ENCODE measurements at places on chromosomes 4 and X.
A peak's percentile ranks its signal among the peaks of the same experiment; 100 is the strongest.

- DNase-seq = no peak
Observed at GRCh38 chrX:38287674-38288073, 39.6 kb downstream of the RPGR start.

DNA sequence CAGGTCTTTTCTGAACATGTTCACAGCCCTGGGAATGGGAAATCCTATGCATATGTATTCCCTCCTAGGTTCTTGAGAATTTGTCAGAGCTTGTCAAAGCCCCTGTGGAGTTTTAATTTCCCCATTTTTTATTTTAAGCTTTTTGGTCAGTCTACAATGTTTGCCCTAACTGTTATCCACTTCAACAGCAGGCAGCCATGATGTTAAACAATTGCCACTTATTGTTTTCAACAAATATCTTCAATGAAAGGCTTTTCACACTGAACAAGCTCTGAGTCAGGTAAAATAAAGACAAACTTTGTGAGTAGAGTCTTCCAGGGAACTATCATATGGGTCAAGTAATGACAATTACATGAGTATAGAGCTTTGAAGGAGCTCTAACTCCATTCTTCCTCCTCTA lies 25.0 kb upstream of the ATP1B4 start:
- no peak for DNase-seq

- no peak for DNase-seq
Observed at GRCh38 chrX:47313056-47313455, 57.3 kb upstream of the ZNF157 start.

DNA sequence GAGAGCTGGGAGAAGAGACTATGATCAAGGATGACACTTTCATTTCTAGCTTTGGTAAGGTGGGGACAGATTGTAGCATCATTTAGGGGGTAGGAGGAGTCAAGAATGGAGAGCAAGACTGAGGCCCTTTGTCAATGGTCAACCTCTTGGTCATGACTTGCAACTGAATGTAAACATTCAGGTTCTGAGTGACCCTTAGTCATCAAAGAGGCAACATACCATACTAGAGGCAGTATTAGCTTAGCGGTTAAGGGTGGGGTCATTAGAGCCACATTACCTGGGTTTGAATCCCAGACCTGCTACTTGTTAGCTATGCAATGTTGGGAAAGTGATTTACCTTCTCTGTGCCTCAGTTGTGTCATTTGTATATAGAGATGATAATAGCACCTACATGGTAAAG lies 76.5 kb downstream of the MED28 start:
- DNase-seq = no peak

GRCh38 chrX:135416546-135416945 lies 5.2 kb upstream of the SMIM10L2A start:
- DNase-seq = no peak

GRCh38 chr4:123398853-123399626 lies 2.4 kb downstream of the SPRY1 start:
- no peak for DNase-seq

GRCh38 chr4:13349096-13349495 lies 135.0 kb downstream of the RAB28 start:
- no peak for DNase-seq

- no peak for DNase-seq
Observed at GRCh38 chr4:74402692-74403456, 37.9 kb downstream of the EREG start.

- DNase-seq = no peak
Observed at GRCh38 chr4:7361280-7361895, 73.3 kb downstream of the PSAPL1 start.

DNA sequence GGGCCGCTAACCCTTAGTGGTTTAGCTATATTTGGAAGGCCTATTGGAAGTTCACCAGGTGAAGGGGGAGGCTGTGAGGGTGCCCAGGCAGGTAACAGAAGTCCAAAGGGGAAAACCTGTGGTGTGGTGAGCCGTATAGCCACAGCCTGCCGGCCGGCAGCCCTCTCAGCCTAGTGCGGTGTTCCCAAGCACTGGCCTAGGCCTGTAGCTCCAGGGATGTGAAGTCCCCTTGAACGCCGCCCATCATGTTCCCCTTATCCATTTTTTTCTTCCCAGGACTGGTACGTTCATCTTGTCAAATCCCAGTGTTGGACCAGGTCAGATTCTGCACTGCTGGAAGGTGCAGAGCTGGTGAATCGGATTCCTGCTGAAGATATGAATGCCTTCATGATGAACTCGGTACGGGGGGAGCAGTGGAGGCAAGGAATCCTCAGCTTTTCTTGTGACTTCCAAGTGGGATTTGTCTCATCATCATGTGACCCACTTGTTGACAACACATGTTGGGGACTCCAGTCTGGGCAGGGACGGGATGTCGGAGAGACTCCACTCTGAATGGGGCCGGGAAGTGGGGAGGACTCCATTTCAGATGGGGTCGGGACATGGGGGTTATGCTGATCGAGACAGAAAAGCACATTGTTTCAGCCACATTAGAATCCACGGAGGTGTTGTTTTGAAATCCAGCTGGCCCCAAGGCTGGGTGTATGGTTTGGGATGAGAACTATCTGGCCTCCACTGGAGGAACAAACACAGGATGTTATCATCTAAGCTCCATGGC lies 39.2 kb upstream of the MSANTD1 start:
- no peak for DNase-seq

GRCh38 chr4:184675821-184676492 lies 26.4 kb downstream of the PRIMPOL start:
- no peak for DNase-seq

- DNase-seq = no peak
Observed at GRCh38 chr4:119984996-119985395, 81.7 kb downstream of the MAD2L1 start.

DNA sequence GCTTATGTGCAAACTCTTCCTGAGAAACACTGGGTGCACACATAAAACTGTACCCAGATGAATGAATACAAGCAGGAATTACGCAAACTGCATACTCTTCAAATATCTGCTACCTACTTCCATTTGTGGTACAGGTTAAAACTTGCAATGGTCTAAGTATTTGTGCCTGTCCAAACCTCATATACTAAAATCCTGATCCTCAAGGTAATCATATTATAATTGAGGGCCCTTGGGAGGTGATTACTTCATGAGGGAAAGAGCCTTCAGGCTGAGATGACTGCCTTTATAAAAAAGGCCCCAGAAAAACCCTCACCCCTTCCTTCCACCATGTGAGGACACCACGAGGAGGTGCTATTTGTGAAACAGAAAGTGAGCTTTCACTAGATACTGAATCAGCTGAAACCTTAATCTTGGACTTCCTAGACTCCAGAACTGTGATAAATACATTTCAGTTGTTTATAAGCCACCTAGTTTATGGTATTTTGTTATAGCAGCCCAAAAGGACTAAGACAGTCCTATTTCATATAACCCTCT lies 1977.2 kb downstream of the PCDH7 start:
- DNase-seq = no peak

DNA sequence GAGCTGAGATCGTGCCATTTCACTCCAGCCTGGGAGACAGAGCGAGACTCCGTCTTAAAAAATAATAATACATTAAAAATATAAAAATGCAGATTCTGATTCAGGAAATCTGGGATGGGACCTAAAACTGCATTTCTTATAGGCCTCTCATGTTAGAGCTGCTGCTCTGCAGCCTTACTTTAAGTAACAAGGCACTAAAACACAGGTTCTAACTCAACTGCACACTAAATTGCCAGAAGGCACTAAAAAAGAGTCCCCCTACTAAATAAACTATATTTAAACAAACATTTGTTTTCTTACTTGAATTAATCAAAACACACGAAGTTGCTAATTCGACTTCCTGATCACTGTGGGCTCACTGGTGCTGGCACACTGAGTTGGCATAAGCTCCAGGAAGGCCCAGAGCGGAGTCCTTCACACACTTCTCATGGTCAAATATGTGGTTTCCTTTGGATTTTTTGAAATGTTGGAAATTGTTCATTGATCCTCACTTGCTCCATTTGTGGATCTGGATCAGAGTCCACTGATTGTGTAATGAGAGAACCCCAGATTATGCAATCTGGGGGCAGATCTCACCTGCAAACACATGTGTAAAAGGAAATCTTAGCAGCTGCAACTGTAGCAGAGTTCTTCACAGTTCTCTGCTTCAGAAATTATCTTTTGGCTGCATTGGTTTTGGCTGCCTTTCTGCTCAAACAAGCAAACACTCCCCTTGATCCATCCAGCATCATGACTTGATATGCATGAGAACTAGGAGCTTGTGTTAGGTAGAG lies 59.3 kb downstream of the AFF1 start:
- DNase-seq = no peak

- DNase-seq = peak; percentile 13
Observed at GRCh38 chrX:118459494-118459893, 36.1 kb upstream of the DOCK11 start.

- DNase-seq = peak; percentile 32
Observed at GRCh38 chr4:53706422-53707032, 115.2 kb upstream of the LNX1 start.

DNA sequence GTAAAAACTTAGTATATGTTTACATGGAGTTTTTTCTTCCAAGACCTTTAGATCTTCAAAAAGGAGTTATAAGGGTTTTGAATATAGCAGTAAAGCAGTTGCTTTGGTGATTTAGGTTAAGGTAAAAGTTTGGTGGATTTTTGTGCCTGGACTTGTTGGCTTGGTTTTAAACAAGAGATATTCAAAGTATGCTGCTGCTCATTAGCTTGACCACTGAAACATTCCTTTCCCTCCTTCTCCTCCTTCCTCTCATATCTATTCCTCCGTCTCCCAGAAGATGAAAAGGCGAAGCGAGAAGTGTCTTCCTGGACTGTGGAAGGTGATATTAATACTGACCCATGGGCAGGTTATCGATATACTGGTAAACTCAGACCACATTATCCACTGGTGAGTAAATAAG lies 38.4 kb downstream of the METAP1 start:
- no peak for DNase-seq

GRCh38 chr4:184331268-184331995 lies 113.8 kb upstream of the ENPP6 start:
- DNase-seq = no peak

All from thymus (tissue), 14 donors.